C1 segment of cervical spinal cord (tissue), 14 donors: ENCODE measurements at places on chromosomes 7 and 10.

DNA sequence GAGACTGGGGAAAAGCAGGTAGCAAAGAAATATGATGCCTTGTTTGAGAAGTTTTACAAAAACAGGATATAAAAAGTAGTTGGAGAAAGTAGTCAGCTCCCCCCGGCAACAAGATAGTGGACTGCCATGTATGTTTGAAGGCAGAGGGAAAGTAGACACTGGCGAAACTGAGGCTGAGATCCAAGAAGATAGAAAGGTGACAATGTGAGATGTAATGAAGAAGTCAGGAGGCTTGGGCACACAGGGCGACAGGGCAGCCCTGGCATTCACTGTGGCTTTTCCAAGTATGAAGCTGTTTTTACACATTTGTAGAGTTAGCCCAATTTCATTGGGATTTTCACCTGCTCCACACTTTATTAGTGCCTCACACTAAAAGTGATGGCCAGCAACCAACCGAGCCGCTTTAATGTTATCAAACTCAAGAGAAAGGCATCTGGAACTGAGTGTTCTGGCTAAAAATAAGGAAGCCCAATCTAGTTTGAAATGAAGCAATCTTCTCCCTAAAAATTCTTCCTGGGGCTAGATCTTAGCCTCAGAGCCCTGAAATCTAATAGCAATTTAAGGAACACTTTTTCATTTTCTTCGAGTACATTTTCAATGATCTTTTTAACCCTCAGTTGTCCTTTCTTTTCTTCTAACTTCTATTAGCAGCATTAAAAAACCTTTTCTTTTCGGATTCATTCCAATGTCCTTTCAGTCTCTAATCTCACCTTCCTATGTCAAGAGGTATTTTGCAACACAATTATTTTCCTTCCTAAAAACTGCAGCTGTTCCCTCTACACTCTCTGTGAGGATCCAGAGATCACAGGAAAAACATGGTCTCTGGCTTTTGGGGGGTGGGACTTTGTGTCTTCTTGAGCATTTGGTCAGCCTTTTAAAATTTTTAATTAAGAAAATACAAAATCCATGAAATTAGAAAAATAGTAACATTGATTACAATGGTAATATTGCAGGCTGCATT is 108.0 kb downstream of the RNLS start:
- DNase-seq = no peak

DNA sequence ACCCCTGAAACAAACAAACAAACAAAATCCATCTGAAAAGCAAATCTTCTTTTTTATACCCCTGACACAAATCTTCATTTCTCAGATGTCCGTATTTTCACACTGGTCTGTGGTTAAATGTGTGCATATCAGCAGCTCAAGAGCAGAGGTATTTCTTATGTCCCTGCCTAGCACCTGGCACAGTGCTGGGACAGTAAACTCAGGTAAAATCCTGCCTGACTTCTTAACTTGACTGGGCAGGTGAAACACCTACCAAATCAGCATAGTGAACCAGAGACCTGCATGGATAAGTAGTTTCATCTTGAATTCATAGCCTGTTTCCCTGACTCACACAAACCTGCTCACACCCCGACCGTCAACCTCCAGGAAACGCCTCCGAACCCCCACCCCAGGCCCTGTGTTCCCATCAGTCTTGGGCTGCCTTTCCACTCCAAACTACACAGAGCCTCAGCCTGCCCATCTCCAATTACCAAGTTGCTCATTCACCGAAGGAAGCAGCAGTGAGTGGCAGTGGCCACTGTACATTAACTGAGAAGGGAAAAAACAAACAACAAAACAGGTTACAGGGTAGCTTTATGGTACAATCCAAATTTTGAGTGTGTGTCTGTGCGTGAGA is 109.9 kb downstream of the HECTD2 start:
- no peak for DNase-seq

DNA sequence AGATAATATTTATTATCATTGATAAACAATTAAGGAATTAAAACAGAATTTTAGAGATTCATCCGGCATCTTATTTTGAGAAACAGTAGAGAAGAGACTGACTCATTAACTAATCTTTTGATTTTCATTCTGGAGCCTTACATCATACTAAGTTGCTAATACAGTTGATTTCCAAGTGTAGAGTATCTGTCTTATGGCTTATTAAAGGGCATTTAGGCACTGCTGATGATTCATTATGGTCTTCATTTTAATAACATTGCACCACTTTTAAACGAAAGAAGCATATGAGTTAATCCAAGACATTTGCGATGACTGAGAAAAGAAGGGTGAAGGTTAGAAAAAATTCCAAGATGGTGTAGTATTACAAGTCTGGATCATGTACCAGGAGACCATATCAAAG is 186.0 kb upstream of the CACNA2D1 start:
- no peak for DNase-seq

DNA sequence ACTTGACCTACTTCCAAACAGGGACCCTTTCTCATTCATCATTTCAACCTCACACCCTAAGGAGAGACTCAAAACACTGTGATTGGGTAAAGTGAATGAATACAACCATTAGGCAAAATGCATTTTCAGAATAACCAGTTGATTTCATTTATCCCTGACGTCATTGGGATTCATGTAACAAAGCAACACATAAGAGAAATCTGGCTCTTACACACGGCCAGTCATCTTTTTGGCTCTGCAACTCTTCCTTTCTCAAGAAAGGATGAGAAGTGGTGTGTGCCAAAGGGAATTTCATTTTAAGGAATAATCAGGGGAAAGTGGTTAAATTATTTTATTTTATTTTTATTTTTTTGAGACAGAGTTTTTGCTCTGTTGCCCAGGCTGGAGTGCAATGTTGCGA is 83.1 kb downstream of the CPVL start:
- DNase-seq = no peak

DNA sequence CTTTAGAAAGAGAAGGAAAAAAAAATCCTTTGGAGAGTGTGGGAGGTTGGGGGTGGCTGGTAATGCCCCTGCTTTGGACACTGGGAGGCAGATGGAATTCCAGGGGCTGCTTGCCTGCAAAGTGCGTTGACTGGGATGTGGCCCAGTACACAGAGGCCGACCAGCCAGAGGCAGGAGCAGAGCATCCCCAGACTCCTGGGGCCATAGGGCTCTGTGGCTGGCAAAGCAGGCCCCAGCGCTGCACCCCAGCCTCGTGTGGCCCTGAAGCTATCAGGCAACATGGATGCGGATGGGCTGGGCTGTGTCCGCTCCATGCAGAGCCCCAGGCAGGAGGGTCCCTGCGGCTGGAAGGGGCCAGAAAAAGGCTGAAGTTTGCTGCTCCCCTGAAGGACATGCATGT is 361.6 kb upstream of the FZD8 start:
- no peak for DNase-seq

GRCh38 chr10:90288391-90288933 is 569.4 kb downstream of the HTR7 start:
- DNase-seq = no peak

GRCh38 chr7:39824456-39825200 is 125.4 kb upstream of the CDK13 start:
- no peak for DNase-seq

DNA sequence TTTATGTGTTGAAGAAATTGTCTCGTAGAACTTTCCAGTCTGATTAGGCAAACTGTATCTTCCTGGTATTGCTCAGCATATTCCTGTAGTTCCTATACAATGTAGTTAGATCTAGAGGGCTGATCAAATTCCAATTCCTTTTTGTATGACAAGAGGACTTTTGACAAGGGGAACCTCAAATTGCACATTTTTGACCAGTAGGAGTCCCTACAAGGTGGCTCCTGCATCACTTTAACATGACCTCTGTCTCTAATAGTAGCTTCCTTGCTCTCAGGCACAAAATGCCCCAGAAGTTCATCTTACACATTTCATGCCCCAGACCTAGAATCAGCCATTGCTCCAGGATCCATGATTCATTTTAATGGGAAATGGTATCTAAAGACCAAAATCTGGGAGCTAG is 18.7 kb downstream of the HERPUD2 start:
- no peak for DNase-seq

- no peak for DNase-seq
These were observed 14.0 kb upstream of the NUB1 start for GRCh38 chr7:151327659-151328058.

- DNase-seq = no peak
These were observed 170.9 kb upstream of the NPVF start for GRCh38 chr7:25399000-25399750.

GRCh38 chr10:110214371-110214826 is 7.0 kb downstream of the MXI1 start:
- peak; percentile 46 for DNase-seq

GRCh38 chr10:29981510-29981909 is 77.9 kb downstream of the JCAD start:
- DNase-seq = no peak

DNA sequence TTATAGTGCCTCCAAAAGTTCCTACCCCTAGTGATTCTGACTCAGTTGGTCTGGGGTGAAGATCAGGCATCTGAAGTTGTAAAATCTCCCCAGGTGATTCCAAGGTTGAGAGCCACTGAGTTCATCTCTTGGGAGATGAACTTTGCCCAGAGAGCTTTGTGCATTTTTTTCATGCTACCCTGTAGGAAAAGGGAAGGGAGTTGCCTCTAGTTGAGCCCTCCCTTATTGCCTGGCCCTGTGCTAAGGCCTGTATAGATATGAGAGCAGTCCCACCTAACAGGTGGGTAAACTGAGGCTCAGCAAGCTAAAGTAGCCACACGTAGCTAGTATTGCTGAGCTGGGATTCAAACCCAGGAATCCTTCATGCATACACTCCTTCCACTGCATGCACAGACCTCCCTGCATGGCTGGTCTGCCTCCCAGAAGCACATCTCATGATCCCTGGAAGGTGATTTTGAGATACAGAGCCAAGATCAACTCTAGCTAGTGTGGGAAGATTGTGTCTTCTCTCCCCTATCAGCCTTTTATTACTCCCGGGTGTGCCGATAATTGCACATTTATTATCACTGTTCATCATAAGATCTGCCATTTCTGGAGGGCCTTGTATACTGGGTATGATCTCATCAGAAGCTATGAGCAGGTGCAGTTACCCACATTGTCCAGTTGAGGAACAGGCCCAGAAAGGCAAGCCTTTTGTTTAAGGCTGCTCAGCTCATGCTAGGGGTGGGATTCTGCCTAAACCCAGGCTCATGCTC is 47.0 kb downstream of the TBATA start:
- DNase-seq = no peak

DNA sequence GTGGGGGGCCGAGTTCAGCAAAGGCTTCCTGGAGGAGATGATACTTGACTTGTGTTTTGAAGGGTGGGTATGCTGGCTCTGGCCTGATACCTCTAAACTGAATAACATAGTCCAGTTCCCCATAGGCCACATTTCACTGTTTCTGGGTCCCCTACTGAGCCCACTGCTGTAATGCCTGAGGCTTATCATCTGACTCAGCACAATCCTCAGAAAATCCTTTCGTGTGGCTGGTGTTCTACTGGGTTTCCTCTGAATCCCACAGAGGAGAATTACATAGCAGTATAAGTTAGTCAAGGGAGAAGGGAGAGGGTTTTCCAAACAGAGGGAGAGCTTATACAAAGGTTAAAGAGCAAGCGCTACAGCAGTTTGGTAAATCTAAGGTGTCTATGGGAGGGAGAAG is 2.8 kb upstream of the R3HCC1L start:
- DNase-seq = no peak

- no peak for DNase-seq
These were observed 10.1 kb downstream of the CNOT4 start for GRCh38 chr7:135499818-135500217.

GRCh38 chr7:123864436-123864835 is 19.5 kb downstream of the HYAL4 start:
- no peak for DNase-seq

GRCh38 chr7:33459340-33459751 is 330.0 kb downstream of the BBS9 start:
- no peak for DNase-seq

DNA sequence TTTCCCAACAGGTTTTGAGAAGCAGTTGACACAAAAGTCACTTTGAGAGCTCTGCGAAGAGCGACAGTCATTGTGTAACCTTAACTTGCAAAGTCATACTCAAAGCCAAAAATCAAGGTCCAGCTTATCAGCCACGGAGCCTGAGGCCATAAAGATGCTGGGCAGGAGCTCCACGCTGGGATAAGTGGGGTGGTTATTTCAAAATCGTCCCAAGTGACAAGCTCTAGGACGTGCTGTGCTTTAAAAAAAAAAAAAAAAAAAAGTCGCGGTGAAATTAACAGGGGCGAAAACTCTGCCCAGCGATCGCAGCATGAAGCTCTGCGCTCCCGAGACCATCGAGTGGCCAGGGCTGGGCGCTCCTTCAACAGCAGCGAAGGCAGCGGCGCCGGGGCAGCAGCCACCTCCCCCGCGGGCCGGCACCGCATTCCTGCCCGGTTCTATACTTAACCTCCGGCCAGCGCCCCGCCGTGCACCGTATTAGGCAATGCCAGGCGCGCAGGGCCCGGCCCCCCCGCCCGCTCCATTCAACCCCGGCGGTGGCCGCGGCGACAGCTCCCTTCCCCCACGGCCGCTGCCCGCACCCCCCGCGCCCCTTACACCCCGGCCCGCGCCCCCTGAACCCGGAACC is 657 bp downstream of the HACD1 start:
- peak; percentile 39 for DNase-seq

GRCh38 chr7:95608359-95609173 is 12.2 kb upstream of the PDK4 start:
- DNase-seq = peak; percentile 58

DNA sequence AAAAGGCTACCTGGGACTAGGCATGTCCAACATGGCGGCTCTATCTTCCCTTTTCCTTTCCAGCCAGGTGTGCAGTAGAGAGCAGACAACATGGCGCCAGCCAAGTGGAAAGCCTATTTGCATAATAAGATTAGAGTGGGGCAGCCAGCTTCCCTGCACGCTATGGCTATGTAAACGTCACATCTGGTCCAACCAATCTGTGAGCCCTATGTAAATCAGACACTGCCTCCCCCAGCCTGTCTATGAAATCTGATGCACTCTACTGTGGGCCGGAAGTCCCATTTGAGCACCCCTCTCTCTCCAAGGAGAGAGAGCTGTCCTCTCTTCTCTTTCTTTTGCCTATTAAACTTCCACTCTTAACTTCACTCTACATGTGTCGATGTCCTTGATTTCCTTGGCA is 984.9 kb upstream of the AUTS2 start:
- no peak for DNase-seq

- DNase-seq = peak; percentile 40
These were observed 41.3 kb downstream of the AMZ1 start for GRCh38 chr7:2729031-2729892.

GRCh38 chr7:107902381-107902780 is 11.4 kb downstream of the DLD start:
- DNase-seq = no peak

GRCh38 chr7:156503196-156503595 is 137.4 kb upstream of the RNF32 start:
- no peak for DNase-seq
